SK-MEL-5 (cell line): ENCODE measurements at places on chromosomes 5 and 9. TPM values are rescaled to one million over a fixed set of nuclear protein-coding genes. Genes with fewer than 3 reads are reported as not detected.

GRCh38 chr5:72693546-72694205 is 122.8 kb upstream of the TNPO1 start:
- no peak for DNase-seq

GRCh38 chr9:91426123-91426745 is 2.6 kb upstream of the NFIL3 start:
- peak; percentile 73 for DNase-seq

DNA sequence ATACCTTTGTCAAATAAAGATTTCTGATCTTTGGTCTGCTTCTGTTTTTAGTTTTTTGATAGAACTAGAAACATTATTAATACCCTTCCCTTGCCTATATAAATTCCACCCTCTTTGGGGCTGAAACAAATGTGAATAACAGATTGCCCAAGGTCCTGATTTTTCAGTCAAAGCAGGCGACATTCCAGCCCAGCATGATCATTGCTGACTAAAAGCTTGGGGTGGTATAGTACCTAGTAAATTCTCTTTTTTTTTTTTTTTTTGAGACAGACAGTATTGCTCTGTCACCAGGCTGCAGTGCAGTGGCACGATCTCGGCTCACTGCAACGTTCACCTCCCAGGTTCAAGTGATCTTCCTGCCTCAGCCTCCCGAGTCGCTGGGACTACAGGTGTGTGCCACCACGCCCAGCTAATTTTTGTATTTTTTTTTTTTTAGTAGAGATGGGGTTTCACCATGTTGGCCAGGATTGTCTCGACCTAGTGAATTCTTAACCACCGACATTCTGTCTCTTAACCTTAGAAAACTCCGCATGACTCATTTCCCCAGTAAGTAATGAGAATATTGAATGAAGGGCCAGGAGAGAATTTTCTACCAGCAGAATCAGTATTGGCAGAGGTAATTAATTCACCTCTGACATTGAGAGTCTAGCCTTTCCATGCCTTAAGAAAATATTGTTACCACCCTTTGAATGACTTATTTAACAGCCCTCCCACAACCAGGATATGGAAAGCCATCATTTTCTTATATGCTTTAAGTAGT is 226.4 kb downstream of the GNA14 start:
- no peak for DNase-seq

Gene UNC13B
- total RNA-seq = 9.6 and 10.6 TPM in 2 replicates

Gene RPP25L
- 35.7 and 44.8 TPM in 2 replicates for total RNA-seq

DNA sequence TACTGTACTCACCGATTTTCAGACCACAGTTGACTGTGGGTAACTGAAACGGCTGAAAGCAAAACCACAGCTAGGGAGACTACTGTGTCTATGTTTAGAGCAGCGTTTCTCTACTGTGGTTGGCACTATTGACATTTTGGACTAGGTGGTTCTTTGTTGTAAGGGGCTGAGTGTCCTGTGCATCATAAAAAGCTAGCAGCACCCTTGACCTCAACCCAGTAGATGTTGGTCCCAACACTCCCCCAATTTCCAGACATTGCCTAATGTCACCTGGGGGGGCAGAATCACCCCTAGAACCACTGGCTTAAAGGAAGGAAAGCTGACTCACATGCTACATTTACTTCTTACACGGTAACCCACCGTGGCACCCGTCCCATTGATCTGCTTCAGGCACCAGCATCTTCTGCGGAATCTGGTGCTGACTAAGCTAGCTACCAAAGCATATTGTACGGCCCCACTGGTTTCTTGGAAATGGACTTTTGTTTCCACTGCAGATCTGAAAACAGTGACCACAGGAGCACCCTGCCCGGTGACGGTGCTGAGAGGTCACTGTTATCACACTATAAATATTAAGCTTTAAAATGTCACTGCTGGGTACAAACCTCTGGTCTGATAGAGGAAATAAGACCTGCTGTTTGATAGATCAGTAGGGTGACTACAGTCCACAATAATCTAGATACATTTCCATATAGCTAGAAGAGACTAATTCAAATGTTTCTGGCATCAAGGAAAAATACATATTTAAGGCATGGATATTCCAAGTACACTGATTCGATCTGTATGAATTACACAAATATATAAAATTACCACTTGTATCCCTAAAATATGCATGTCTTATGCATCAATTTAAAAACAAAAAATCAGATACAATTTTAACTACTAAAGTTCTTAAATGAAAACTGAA is 151.4 kb downstream of the HSD17B3 start:
- no peak for DNase-seq

DNA sequence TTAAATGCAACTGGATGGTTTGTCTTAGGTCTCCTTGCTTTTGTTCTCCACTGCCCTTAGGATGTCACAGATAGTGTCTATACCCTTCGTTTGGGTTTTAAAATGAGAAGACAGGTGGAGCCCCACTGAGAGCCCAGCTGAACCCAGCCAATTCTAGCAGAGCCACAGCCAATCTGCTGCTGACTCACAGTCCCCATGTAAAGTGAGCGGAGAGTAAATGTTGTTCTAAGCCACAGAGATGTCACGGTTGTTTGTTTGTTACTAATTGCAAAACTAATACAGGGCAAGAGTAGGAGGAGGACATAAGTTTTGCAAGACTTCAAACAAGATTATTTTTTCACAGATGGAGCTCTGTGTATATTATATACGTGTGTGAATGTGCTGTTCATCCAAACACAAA is 50.5 kb upstream of the AGXT2 start:
- no peak for DNase-seq

Gene CDH9
- not detected in 2 replicates for total RNA-seq

Gene MEGF9
- total RNA-seq = 23.6 and 24.1 TPM in 2 replicates

Gene SAXO1
- total RNA-seq = not detected in 2 replicates

Gene GRXCR2
- not detected in 2 replicates for total RNA-seq

DNA sequence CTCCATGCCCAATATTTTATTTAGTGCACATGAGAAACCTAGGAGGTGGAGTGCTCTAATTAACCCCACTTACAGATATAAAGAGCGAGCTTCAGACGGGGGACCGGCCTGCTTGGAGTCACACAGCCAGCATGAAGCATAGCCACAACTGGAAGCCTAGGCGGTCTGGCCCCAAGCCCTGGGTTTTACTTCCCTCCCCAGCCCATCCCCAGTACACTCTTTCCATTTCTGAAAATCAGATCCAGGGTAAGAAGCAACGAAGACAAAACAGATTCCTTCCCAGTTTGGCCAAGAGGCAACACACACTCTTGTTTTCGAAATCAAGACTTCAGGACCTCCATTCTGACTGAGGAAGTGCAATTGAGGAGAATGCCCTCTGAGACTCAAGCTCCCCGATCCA is 27.1 kb downstream of the KCNMB1 start:
- DNase-seq = no peak

Gene LCP2
- 0.26 and 0.51 TPM in 2 replicates for total RNA-seq

Gene COL23A1
- total RNA-seq = not detected in 2 replicates

GRCh38 chr5:33608344-33609041 is 167.7 kb downstream of the TARS1 start:
- DNase-seq = no peak

GRCh38 chr9:25282946-25283345 is 395.3 kb downstream of the TUSC1 start:
- no peak for DNase-seq

- DNase-seq = no peak
These were observed 289.9 kb upstream of the ACTBL2 start for GRCh38 chr5:57772512-57772911.

Gene FBLL1
- 0.80 and 0.95 TPM in 2 replicates for total RNA-seq

DNA sequence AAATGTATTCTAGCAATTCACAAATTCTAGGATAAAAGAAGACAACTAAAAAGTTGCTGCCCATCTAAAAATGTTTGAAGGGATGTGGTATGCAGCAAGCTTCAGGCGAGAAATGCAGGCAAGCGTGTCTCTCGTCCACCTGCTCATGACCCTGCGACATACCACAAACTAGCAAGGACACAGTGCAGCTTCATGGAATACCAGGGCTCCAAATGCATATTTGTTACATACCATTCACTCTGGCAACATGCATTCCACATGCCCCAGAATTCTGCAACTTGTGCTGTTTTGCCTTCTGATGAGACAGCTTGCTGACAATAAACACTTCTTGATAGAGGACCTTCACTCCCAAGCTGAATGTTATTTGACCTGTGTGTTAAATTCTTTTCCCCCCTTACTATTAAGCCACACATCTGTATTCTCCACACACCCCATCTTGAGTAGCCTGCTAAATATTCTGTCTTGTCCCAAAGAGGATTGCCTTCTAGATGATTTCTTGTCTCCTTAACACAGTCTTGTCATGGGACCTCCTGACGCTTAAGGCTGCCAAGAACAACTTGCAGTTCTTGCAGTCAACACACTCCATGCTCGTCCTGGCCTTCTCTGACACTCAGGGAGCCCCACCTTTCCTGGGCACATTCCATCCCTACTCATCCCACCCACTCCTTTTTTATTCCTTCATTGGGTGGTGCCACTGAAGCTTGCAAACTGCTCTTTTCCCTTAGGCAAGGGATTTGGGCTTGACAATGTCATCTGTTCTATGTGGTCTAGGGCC is 340.5 kb downstream of the PIK3R1 start:
- DNase-seq = no peak

Gene MEGF10
- 11.4 and 16.4 TPM in 2 replicates for total RNA-seq

GRCh38 chr9:33809506-33809905 is 7.5 kb upstream of the UBE2R2 start:
- no peak for DNase-seq

Gene CCL28
- 46.8 and 51.4 TPM in 2 replicates for total RNA-seq

Gene TMEM161B
- total RNA-seq = 43.8 and 45.5 TPM in 2 replicates

GRCh38 chr9:23492126-23493002 is 333.7 kb downstream of the ELAVL2 start:
- no peak for DNase-seq

GRCh38 chr5:136435946-136436543 is 70.7 kb upstream of the TRPC7 start:
- no peak for DNase-seq

Gene LNPEP
- total RNA-seq = 35.3 and 39.3 TPM in 2 replicates

Gene FGD3
- 0.08 and 0.13 TPM in 2 replicates for total RNA-seq

DNA sequence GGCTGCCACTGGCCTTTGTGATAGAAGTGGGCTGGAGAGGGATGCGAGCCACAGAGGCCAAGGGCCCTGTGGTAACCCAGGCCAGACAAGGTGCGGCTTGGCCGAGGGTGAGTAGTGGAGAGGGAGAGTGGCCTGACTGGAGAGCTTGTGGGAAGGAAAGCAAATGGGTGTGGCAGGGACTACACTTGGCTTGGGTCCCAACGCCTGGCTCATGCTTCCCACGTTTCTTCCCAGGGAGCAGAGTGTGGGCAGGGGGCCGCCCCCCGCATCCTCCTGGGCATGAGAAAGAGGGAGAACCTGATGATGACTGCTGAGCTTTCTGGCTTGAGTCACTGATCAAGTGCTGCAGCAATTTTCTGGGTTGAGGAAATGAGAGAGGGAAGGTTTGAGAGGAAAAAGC is 95.7 kb downstream of the ANKH start:
- no peak for DNase-seq

Gene EQTN
- not detected in 2 replicates for total RNA-seq

Gene MARCHF11
- total RNA-seq = not detected in 2 replicates

DNA sequence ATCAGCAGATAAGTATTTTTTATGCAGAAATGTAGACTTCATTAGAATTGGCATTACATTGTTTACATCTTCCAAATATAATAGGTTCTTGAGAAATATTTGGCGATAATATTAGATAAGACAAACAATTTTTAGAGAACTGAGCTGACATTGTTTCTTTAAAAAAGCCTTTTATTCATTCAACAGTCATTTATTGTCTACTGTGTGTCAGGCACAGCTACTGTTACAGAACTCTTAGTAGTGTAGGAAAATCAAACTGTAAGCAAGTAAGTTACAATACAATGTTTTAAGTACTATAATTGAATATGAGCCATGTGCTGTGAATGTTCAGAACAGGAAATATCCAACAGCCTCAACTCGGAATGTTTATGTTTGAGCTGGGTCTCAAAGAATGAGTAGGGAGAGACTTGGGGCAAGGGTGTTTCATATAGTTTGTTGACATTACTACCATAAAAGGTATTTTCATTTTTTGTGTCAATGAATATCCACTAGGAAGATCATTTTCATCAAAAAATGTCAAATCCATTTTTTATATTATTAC is 114.0 kb downstream of the CDC42SE2 start:
- DNase-seq = peak; percentile 39

DNA sequence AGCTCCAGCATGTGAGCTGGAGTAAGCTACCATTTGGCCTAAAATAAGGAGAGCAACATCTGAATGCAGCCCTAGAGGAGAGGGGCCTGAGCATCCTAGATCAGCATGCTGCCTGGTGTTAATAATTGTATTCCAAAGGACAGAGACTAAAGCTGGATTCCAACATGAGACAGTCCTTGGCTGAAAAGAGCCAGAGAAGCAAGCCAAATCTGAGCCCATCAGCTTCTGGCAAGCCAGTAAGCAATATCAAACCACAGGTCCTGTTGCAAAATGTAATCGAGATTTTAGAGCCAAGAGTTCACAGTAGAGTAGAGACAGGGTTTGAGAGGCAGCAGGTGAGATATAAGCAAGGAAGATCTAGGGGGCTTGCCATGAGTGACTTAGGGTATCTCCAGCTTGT is 42.3 kb upstream of the DMAC1 start:
- no peak for DNase-seq

Gene WDR36
- 71.6 and 77.1 TPM in 2 replicates for total RNA-seq

- no peak for DNase-seq
These were observed 45.2 kb downstream of the CYSTM1 start for GRCh38 chr5:140220032-140220697.

DNA sequence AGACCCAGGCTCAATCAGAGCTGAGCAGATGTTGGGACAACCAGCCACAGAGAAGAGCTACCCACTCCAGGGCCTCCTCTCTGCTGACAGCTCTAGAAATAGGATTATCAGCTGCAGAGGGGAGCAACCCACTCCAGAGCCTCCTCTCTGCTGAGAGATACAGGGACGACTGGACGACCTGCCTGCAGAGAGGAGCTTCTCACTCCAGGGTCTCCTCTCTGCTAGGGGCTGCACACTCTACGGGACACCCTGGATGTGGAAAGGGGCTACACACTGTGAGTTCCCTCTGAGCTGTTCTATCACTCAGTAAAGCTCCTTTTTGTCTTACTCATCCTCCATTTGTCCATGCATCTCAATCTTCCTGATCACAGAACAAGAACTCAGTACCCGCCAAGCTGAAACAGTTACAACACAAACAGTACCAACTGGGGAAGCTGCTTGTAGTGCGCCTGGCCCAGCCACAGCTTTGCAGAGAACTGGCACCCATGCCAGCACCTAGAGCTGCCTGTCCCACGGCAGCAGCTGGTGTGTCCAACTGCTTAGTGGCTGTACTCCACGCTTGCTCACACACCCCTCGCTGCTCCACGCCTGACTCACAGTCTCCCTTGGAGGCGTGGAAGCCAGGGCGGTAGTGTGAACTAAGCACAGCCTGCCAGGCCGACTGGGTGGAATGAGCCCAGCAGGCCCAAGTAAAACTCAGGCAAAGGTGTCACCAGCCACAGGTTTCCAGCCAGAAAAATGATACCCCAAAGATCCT is 56.8 kb downstream of the PRELID2 start:
- no peak for DNase-seq

DNA sequence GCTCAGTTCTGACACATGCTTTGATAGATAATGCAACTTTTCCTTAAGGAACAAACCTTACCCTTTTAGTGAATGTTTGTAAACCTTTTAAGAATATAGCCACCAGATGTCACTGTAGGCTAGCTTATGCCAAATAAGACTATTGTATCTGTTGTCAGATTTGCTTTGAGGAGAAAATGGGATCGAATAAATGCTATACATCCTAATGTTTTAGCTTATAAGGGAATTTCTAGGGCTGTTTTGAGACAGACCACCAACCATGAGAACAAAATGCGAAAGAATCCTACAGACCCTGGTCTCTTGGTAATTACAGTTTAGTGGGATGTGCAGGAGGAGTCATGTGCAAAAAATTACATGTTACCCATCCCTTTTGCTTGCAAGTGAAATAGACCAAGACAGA is 127.6 kb upstream of the NMUR2 start:
- DNase-seq = peak; percentile 66

GRCh38 chr9:13017260-13017659 is 242.4 kb downstream of the LURAP1L start:
- DNase-seq = no peak
